Left ventricle myocardium superior (tissue), 1 donor: ENCODE measurements at places on chromosomes 2 and 18.
A peak's percentile ranks its signal among the peaks of the same experiment; 100 is the strongest.

DNA sequence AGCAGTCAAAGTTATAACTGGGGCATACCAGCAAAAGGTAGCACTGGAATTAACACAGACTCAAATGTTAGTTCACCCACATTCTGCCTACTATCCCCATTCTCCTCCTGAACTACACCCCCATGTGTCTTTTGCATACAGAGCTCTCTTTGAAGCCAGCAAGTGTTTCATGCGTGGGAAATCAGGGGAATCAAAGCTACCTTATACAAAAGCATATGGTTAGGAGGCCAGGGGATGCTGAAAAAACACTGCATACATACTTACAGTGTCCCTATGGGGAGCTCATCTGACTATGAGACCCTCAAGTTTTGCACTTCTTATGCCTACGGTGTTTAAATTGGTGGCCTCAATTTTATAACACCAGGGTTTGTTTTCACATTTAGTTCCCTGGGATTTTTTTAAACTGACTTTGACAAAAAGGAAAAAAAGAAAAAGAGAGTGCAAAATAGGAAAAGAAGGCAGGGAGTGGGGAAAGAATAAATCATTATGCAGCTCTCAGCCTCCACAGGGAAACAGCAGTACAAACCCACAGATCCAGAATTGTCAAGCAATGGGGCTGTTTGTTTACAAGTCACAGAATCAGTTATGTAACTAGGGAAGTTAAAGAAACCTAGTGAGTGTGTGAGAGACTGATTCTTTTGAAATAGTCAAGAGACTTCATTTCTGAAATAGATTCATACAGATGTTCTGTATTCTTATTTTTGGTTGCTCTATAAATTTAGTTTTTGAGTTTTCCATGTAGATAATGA lies 20.1 kb upstream of the PPP3R1 start:
- no peak for DNase-seq

DNA sequence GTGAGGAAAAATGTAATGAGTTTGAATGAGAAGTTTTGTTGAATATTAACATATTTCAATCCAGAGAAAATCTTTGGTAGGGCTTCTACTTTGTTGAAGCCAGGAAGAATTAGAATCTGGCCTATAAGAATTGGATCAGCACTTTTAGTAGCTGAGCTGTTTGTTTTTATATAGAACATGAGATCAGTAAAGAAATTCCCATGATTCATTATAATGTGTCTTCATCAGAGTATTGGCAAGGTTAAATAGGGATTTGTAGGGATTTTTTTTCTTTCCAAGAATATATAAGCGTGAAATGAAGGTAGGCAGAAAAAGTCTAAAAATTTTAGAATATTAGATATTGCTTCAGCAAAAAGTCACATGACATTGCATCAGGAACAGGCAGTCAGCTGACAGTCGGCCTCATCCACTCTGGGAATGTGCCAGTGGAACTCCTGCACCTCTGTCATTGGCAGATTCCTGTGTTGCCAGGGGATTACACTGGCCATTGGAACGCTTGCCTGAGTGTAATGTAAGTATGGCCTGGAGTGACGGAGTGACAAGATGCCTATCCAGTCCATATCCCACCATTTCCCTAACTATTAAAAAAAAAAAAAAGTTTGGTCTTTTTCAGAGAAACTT lies 60.6 kb downstream of the SERTAD2 start:
- DNase-seq = peak; percentile 45

DNA sequence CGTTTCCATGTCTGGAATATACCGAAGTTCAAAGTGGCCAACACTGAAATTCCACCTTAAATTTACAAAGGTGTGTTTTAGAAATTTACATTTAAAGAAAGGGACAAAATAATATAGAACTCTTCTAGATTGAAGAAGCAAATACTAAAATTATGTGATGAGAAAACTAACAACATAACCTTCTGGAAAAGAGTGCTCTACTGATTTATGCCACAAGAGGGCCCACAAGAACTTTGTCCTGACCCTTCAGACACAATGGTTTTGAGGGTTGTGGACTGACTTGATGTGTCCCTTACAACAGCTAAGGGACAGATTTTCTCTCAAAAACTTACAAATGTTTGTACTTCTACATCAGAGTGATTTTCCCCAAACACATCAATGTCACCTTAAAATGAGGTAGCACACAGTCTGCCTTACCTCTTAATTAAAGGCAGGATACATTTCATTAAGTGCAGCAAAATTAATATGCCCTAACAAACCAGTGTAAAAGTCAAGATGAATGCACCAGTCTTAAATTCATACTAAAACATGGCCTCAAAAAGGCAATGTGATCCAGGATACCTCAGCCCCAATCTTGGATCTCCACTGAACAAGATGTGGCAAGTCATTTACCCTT lies 36.2 kb downstream of the EIF2AK3 start:
- DNase-seq = no peak

DNA sequence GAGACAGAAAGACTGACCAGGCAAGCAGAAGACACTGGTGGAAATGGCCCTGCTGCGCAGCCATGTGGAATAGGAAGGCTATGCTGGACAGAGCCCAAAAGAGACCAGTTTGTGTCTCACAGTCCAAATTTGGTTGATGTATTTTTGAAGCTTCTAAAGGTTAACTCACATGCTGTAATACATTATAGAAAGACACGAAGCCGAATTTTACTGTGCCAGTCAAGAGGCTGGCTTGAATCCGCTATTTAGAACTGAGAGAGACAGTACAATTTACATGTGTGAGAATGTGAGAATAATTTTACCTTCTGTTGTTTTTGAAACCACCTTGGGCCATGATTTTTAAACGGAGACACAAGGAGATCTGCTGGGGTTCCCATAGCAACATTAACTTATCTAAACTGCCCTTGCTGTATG lies 113.6 kb downstream of the METTL8 start:
- DNase-seq = no peak

- no peak for DNase-seq
Observed at GRCh38 chr18:9918016-9918680, 4.3 kb downstream of the VAPA start.

DNA sequence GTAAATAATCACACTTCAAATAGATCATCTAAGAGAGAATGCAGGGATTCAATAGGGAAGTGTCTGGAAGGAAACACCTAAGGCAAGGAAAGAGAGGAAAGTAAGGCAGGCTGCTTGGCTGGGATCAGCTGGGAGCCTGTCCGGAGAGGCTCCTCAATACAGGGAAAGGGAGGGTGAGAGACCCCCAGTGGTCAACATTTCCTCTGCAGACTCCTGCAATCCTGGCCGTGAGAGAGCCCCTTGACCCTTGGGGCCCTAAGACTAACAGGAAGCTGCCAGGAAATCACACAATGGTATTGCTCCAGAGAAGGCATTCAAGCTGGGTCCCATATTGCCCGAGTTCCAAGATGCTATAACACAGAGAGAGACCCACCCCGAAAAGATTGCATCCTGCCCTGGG lies 549.4 kb downstream of the NYAP2 start:
- DNase-seq = no peak

DNA sequence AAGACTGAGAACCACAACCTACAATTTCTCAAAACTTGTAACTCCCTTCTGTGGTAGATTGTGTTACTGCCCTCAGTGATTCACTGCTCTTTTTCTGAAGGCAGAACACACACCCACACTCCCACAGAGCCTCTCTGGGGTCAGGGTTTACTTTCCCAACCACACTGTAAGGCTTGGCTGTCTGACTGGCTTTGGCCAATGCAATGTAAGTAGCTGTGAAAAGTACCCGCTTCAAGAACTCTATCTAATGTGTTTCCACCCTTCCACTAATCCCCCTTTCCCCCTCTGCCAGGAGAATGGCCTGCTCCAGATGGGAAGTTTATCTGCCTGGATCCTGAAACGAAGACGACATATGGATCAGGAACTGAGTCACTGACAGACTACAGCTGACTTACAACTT lies 222.7 kb downstream of the CDH2 start:
- no peak for DNase-seq
